ENCODE measurements at places on chromosomes 3 and 15.

DNA sequence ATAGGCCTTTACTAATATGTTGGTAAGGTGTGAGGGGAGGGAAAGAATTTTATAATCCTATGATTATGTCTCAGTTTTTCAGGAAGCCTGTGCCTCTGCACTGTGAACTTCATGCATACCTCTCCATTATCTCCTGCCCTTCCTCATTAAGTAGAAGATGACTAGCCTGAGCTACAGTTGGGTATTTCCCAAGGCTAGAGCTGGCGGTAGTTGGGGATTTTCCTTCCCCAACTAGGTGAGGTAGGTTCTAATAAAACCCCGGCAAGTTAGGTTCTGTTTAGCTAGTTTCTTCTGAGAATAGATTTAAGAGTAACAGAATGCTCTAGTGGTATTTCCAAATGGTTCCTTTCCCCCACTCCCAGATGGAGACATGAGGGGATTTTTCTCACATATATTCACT is 414.5 kb downstream of the GRM7 start:
- DNase-seq, result no peak

DNA sequence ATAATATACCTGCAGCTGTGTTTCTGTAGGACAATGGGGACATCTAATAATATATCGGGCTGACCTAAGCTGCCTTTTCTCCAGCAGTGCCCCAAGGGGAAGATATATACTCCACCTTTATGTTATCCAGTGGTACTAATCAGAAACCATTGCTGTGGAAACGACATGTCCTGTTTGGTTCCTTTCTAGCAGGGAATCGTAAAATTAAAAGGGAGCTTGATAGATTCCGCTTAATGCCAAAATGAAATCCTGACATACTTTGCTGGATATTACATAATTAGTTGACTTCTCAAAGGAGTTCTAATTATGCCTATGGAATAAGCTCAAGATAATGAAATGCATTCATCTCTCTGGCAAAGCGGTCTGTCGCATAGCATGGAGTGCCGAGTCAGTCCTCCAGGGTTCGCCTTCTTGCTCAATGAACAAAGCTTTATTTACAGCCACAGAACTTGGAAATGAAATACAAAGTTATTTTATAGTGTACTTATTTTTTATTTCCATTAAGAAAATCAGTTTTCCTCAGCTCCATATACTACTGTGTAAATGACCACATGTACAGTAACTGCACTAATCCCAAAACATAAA is 262.8 kb downstream of the LRTM1 start:
- no peak for DNase-seq

DNA sequence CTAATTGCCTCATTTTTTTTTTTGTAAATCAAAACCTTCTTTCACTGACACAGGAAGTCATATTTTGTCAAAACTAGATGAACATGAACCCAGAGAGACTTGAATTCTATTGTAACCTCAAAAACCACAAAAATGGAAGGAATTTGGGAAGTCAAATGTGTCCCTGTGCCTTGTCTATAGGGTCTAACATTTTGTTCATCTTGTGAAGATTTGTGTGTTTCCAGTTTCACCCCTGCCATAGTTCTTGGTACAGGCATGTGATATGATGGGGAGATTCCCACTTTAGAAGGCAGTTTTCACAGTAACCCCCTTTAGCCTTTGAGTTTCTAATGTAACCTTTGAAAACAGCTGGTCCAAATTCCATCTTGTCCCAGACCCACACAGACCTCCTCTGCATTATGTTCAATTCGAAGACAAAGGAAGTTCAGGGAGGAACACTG is 318.5 kb upstream of the ADAMTS9 start:
- no peak for DNase-seq

DNA sequence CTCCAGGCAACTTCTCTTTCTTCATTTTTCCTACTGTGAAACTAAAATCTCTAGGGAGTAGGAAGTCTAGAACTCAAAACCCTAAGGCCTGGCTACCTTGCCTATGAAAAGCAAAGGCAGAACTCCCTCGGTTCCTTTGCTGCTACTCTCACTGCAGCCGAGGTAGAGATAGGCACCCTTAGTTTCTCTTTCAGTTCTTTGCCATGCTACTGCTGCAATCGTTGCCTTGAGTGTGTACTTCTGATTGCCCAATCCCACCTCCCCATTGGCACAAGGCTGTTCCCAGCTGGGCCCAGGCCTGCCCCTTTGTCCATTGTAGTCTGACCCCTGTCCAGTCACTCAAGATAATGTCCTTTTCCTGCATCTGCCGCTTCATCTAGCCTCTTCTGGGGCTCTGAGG is 92.3 kb upstream of the MRPS22 start:
- DNase-seq, result no peak

- DNase-seq, result no peak
Measured at GRCh38 chr15:28944696-28945300, 59.0 kb downstream of the APBA2 start.

Data from SHP77 treated with DMSO at 0.1 percent for 48 hours (cell line).